AG04450 (cell line): ENCODE measurements at places on chromosomes 6 and 20. TPM values are rescaled to one million over a fixed set of nuclear protein-coding genes. Genes with fewer than 3 reads are reported as not detected.

DNA sequence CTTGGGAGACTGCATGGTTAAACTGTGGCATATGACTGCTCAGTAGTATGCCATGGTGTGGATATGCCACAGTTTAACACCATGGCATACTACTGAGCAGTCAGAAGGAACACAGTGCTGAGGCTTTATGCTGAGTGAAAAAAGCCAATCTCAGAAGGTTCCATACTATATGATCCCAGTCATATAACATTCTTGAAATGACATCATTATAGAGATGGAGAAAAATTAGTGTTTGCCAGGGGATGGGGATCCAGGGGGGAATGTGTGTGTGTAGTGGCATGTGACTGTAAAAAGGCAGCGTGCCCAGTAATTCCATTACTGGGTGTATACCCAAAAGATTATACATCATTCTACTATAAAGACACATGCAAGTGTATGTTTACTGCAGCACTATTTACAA, 85.8 kb downstream of the FOXF2 start:
- no peak for DNase-seq

- DNase-seq, result peak; percentile 20
These were observed 15.8 kb downstream of the CGA start for GRCh38 chr6:87078983-87079616.

DNA sequence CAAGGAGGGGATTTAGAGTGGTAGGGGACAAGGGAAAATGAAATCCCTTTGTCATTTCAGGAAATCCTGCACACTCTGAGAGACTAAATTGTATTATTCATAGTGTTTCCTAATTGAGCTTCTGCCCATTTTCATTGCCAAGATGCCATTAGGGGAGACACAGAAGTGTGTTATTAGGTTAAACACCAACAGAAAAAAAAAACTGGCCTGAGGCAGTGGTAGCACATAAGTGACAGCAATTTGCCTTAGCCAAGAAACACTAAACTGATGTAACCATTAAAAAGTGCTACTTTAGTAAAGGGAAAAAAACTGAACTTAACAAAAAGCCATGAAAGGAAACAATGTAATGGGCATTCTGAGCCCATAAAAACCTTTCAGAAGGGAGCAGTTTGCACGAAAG, 270.5 kb upstream of the PLN start:
- DNase-seq, result no peak

DNA sequence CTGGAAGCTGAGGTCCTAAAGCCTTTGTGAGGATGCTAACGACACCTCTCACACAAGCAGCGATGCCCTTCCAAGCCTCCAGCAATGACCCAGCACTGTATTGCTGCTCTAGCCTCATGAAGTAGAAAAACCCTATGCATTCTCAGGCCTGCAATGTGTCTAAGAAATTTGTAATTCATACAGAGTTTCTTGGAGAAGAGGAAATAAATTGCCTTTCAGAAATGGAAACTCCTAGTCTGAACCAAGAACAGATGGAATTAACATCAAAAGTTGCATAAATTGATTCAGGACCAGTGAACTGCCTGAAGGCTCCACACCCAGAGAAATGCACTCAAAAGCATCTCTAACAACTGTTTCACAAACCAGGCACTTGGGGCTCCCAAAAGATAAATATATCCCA, 353.6 kb downstream of the ADGRB3 start:
- no peak for DNase-seq

- DNase-seq, result no peak
These were observed 151.4 kb downstream of the PHF3 start for GRCh38 chr6:63787021-63787420.

DNA sequence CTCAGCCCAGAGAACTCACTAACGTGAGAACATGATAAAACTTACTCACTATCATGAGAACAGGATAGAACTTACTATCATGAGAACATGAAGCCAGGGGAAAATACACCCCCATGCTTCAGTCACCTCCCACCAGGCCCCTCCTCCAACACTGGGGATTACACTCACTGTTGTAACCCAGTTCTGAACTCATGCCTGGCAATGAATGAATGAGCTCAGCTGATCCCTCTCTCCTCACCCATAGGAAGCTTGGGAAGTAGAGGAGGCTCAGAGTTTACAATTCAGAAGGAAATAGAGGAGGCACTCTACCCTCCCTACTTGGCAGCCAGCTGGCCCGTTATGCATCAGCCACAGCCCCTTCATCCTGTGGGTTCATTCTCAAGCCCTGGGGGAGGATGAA, 102.5 kb downstream of the EYA2 start:
- no peak for DNase-seq

- no peak for DNase-seq
These were observed 105.0 kb upstream of the MRPS10 start for GRCh38 chr6:42322676-42323075.

- DNase-seq, result no peak
These were observed 184.1 kb downstream of the MBOAT1 start for GRCh38 chr6:20028143-20028542.

DNA sequence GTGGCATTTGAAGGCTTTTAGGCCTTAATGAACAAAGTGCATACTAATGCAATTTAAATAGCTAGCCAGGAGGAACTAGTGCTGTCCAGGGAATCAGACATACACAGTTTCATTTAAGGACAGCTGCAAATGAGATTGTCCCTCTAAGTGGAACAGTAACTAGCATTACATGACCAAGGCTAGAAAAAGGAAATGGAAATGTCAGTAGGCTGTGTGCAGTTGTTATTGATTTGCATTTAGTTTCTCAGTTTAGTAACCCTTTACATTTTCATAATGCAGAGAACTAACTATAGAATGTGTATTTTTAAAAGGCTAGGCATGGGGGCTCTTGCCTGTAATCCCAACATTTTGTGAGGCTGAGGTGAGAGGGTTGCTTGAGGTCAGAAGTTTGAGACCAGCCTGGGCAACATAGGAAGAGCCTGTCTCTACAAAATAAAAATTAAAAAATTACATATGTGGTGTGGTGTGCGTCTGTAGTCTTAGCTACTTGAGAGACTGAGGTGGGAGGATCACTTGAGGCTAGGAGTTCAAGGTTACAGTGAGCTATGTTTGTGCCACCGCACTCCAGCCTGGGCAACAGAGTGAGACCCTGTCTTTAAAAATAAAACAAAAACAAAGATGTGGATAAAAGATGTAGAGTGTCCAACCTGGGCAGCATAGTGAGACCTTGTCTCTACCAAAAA, 468.0 kb downstream of the UTRN start:
- DNase-seq, result no peak

DNA sequence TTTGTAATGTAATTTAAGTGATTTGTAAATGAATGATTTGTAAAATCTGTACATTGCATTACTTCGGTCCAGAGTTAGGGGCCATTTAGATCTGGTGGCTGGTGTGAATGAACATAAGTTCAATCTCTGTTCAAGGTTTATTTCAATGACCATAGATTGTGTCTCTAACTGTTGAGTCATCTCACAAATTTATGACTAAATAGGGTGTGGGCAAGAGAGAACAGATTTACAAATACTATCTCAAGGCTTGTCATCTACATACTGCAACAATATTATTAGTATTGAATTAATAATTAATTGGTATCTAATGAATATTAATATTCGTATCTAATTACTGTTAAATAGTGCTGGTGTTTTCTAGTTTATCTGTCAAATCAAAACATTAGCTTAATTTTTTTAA, 115.3 kb upstream of the EDN1 start:
- DNase-seq, result no peak

DNA sequence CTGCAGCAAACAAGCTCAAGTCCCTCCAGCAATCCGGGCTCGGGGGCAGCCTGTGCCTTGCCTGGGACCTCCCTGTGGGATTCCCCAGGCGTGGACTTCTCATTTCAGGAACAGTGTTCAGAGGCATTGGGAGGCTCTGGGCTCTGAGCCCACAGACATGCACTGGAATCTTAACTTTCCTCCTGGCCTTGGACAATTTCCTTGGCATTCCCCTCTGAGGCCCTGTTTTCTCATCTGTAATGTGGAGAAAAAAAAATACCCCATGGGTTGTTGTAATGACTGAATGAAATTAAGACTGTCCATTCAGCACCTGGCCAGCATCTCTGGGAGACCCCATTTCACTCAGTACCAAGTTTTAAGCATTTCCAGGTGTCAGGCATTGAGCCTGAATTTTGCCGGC, 17.6 kb downstream of the BPIFB4 start:
- no peak for DNase-seq

GRCh38 chr6:131107151-131107550, 28.1 kb upstream of the AKAP7 start:
- peak; percentile 69 for DNase-seq

- DNase-seq, result no peak
These were observed 706.8 kb downstream of the CD109 start for GRCh38 chr6:74402781-74403180.

- DNase-seq, result no peak
These were observed 78.1 kb upstream of the FAM83B start for GRCh38 chr6:54768494-54768893.

DNA sequence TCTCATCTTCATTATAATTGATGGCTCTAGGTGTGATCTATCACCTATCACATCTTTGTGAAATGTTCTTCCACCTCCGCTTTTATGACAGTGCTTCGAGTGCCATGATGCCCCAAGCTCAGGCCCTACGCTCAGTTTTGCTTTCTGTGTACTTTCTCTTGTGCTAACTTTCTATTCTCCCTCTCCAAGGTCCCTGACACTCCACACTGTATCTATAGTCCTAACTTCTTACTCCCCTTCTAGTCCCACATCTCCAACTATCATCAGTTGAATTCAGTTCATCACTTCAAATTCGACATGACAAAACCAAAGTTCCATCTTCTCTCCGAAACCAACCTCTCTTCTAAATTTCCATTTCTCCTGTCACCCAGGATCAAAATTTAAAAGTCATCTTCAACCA, 16.6 kb downstream of the NUDT3 start:
- DNase-seq, result no peak

The PLA2G7 gene
- polyA plus RNA-seq, result not detected in 2 replicates

The EYS gene
- 0.14 TPM in 1 of 2 replicates, not detected in the other for polyA plus RNA-seq

The SLPI gene
- not detected in 2 replicates for polyA plus RNA-seq

The GLP1R gene
- polyA plus RNA-seq, result not detected in 2 replicates

The C6orf163 gene
- polyA plus RNA-seq, result 0.57 and 0.81 TPM in 2 replicates

The C6orf15 gene
- not detected in 2 replicates for polyA plus RNA-seq
